ENCODE measurements at places on chromosomes 7 and 10.

- peak; percentile 49 for DNase-seq
These were observed 155.6 kb downstream of the PKD1L1 start for GRCh38 chr7:47792521-47793121.

GRCh38 chr7:114854369-114854768 is 67.5 kb upstream of the MDFIC start:
- DNase-seq: no peak

GRCh38 chr10:129658376-129659072 is 191.5 kb downstream of the MGMT start:
- peak; percentile 3 for DNase-seq

DNA sequence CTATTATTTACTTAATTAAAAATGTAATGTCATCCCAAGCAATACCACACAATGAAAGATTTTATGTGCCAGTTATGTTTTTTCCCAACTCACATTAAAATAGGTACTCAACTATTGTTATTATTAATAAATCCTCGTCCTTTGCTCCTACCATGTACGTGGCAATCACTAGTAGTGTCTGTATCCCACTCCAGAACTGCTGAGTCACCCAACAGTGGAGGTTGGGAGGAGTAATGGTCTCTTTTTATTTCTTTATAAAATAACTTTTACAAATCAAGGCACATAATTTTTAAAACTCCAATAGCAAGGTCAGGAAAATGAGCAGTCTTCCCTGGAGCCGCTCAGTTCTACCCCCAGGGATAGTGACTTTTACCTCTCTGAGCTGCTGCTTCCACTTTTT is 273.5 kb upstream of the PLPP4 start:
- no peak for DNase-seq

- DNase-seq: no peak
These were observed 26.5 kb upstream of the TMEM229A start for GRCh38 chr7:124059375-124059774.

GRCh38 chr7:2497500-2498336 is 21.5 kb upstream of the GRIFIN start:
- no peak for DNase-seq

- no peak for DNase-seq
These were observed 146.5 kb downstream of the NOC3L start for GRCh38 chr10:94216201-94216600.

DNA sequence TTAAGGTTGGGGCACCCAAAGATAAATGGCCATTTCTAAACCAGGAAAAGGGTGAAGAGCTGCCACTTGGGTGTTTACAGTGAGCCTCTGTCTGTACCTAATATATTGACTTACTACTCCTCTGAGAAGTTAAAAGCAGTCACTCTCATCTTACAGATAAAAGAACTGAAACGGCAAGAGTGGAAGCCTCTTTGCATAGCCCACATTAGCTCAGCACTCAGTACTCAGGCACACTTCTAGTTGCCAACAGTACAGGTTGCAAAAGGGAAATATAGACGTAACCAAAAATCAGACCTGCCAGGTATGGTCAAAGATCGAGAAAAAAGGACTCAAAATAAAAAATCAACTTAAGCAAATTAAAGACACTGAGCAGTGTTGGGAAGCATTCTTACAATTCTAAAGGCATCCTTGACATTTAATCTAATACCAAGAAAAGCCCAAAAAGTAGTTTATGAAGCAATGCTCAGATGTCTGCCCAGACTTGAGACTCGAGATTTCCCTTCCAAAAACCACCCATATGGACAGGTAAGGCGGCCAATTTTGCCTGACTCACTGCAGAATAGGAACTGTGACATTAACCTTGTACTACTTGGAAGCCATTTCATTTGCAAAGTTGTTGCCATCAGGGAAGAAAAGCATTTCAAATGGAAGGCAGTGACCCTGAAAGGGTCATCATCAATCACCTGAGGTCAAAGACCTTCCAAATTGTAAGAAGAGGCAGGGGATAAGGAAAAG is 139.3 kb downstream of the SLC25A13 start:
- no peak for DNase-seq

GRCh38 chr10:17222329-17222728 is 5.7 kb upstream of the VIM start:
- no peak for DNase-seq

- DNase-seq: peak; percentile 67
These were observed at the start of gene EPHB6 for GRCh38 chr7:142854372-142855113. Gene EPHB6, plus strand, starts transcription at chr7:142855076. Its CDS starts 8,152 bp downstream, at chr7:142863228.

GRCh38 chr10:45375101-45375500 is 1.1 kb downstream of the ALOX5 start:
- no peak for DNase-seq

DNA sequence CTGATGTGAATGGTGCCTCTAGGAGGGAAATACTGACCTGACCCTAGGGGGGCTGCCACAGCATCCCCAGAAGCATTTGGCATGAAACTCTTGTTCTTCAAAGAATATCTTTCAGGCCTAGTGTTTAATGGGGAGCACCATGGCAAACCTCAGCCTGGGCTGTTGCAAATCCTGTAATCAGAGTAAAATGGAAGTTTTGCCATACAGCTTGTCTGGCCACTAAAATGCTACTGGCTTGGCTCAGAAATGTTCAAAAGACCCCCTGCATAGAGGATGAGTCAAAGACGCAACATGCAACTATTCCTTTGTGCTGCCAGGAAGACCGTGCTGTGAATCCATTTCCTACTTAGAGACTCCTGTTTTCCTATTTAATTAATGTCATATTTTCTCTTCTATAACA is 26.7 kb downstream of the HECW1 start:
- DNase-seq: peak; percentile 97

DNA sequence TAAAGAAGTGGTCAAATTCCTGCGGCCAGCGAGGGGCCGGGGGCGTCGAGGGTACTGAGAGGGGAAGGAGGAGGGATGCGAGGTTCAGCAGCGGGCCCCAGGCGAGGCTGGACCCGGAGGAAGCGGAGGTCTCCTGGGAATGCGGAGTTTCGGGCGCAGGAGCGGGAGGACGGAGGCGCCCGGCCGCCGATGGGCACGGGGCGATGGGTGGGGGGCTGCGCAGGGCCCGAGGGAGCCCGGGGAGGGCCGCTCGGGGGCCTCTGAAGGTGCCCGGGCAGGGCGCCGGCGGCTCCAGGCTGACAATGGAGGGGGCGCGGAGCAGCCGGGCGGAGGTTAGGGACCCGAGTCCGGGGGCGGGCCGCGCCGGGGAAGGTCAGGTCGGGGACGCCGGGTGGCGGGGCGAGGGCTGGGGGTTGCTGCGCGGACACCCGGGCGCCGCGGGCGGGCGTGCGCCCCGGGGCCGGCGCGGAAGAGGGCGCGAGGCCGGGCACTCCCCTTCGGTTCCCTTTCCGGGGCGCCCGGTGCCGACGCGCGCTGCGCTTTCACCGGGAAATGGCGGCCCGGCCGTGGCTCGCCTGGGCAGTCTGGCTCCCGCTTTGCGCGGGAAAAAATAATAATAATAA is 683 bp downstream of the MACROH2A2 start:
- DNase-seq: peak; percentile 27

GRCh38 chr7:15370441-15370840 is 191.4 kb downstream of the AGMO start:
- no peak for DNase-seq

DNA sequence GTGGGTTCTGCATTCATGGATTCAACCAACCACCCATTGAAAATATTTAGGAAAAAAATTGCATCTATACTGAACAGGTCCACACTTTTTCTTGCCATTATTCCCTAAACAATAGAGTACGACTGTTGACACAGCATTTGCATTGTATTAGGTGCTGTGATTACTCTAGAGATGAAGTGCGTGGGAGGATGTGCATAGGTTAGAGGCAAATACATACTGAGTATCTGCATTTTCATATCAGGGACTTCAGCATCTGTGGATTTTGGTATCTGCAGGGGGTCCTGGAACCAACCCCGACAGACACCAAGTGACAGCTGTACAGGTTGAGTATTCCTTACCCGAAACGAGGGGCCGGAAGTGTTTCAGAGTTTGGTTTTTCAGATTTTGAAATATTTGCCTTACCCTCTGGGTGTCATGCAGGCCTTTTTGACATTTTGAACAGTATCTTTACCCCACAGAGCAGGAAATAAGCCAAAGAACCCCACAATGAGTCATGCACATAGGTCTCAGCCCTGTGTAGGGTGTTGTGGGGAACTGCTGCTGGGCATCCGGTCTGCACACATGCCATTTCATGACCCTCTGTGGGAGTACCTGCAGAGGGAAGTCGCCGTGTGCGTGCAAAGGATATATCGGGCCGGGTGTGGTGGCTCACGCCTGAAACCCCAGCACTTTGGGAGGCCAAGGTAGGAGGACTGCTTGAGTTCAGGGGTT is 14.5 kb downstream of the NUDT5 start:
- DNase-seq: peak; percentile 9

DNA sequence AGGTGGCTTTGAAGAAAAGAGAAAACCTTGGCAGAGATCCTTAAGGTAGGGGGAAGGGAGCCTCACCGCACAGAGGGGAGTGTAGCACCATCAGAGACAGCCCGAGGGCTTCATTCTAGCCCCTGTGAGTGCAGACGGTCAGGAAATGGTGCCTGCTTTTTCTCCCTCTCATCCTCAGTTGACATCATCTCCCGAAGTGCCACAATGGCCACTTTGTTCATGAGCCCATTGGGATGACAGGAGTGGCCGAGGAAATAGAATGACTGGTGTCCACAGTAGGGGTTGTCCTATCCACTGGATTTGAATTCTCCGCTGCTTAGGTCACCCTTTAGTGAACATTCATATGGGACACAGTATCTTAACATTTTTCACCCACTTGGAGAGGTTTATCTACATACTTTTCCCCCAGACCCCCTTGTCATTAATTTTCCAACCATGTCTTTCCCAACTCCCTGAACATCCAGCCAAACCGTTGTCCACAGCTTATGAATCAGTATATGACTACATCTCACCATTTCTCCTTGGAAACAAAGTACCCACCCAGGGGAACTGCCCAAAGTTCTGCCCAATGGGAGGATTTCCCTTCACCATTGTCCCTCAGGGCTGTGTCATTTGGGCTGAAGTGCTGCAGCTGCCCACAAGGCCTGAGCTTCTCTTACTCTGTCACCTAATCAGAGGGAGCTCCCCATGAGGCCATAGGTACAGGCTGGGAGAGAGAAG is 108.8 kb downstream of the ADCY1 start:
- DNase-seq: peak; percentile 8

- DNase-seq: peak; percentile 43
These were observed 105.2 kb downstream of the THSD7A start for GRCh38 chr7:11726794-11727155.

DNA sequence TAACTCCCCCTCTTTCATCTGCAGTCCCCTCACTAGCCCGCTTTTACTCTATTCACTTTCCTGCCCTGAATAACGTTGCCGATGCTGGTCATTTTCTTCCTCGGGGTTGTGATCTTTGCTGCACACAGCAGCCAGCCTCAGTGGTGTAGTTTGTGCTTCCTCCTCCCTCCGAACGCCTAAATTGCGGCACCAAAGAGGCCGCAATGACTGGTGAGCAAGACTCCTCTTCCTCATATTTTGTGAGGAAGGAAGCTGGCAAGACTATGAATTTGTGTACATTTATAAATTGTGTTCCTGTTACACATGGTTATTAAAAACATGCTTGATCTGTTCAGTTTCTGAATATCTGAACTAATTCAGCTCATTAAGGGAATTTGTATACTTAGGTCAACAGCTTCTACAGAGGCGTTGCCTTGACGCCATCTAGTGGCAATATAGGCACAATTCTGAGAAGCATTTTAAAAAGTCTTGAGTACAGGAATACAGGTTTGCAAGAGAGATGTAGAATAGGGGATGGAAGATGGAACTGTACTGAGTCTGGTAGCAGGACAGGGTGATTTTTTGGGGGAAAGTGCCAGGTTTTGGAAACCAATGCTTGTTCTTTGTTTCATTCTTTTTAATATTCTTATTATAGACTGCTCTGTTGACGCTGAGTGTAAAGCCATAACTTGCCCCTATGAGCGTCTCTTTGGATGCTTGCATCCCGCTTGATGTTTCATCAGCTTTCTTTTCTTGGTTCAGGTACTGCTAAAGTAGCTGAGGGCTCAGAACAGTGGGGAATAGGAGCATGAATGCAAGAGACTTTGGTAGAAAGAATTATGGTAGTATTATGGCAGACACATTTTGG is 4.1 kb upstream of the TAS2R5 start:
- peak; percentile 44 for DNase-seq

DNA sequence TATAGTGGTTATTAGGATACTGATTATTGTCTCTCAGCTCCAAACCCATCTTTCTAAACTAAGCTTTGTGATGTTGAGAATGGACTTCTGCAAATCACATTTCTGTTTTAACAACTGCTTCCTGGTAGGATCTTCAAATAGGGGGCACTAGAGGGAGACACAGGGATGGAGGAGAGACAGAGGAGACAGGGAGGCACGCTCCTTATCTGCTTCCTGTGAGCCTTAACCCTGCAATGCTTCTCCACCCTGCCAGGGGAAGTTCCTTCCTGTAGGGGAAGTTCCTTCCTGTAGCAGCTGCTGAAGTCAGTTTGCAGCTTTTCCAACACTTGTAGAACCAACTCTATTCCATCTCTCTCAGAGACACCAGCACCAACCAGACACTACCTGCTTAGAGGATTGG is 847.2 kb downstream of the CCSER2 start:
- no peak for DNase-seq

GRCh38 chr10:97452352-97452751 is 6.4 kb downstream of the ZDHHC16 start:
- no peak for DNase-seq

DNA sequence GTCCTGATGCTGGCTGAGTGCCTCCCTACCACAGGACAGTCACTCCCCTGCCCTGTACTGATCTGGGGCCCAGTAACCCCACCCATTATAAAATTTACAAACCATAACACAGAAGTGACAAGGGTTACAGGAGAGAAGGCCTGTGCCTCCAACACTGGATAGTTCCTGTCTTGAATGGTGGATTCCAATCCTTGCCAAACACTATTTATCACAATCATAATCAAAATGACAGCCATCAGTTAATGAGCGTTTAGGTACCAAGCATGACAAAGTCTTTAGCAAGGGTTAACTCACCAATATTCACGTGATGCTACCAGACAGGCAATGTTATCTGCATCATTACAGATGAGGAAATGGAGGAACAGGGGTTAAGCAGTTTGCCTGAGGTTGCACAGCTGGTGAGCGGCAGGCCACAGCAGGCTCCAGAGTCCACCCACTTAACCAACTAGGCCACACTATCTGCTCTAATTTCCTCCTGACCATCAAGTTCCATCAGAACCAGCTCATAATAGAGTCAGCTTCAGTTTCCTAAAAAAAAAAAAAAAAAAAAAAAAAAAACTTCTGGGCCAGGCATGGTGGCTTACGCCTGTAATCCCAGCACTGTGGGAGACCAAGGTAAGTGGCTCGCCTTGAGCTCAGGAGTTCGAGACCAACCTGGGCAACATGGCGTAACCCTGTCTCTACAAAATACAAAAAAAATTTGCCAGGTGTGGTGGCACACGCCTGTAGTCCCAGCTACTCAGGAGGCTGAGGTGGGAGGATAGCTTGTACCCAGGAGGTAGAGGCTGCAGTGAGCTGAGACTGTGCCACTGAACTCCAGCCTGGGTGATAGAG is 14.2 kb downstream of the PDLIM1 start:
- DNase-seq: no peak

GRCh38 chr7:78716876-78717275 is 736.6 kb downstream of the MAGI2 start:
- no peak for DNase-seq
